Prostate gland (tissue), 2 donors: ENCODE measurements at places on chromosomes 6 and 20.

- no peak for DNase-seq
These were observed 12.7 kb upstream of the EFHC1 start for GRCh38 chr6:52407467-52407866.

DNA sequence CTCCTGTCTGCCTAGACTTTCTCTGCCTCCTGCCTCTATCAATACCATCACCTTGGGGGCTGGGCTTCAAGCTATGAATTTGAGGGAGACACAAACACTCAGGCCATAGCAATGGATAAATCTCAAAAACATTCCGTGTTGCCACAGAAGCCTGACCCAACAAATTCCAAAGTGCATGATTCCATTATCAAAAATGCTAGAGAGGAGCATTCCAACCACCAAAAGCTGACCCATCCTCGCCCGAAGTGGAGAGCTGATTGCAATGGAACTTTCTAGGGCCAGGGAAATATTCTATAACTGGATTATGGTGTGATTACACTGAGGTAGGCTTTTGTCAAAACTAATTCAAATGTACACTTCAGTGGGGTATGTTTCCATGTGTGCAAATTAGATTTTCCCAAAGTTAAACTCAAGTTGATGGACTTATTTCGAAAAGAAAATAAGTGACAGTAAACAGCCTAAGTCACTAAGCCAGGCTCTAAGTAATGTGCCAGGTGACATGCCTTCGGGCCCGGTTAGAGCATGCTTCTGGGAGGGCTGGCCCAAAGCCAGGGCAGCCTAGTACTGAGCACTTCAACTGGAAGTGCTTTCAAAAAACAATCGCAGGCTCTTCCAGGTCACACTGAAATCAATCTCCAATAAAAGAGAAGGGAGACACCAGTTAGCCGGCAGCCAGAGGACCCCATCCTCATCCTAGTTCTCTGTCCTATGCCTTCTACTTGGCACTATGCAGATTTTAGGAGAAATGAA is 142.3 kb downstream of the TBXT start:
- no peak for DNase-seq

DNA sequence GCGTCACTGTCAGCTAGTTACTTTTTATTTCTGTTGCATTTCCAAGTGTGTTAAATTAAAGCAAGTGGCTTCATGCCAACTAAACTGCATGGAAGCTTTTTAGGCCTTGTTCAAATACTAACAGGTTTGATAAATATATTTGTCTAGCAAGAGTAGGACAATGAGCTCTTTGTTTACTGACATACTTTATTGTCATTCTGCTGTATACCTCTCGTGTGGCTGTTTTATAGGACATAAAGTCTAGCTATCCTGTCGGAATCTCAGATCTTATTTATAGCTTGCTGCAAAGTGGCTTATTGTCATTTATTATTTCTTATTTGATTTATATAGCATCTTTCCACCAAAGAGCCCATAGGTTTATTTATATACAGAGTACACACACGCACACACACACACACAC is 711.1 kb downstream of the KIF16B start:
- DNase-seq: no peak

- no peak for DNase-seq
These were observed 272.5 kb downstream of the CLIC5 start for GRCh38 chr6:45743028-45743615.

DNA sequence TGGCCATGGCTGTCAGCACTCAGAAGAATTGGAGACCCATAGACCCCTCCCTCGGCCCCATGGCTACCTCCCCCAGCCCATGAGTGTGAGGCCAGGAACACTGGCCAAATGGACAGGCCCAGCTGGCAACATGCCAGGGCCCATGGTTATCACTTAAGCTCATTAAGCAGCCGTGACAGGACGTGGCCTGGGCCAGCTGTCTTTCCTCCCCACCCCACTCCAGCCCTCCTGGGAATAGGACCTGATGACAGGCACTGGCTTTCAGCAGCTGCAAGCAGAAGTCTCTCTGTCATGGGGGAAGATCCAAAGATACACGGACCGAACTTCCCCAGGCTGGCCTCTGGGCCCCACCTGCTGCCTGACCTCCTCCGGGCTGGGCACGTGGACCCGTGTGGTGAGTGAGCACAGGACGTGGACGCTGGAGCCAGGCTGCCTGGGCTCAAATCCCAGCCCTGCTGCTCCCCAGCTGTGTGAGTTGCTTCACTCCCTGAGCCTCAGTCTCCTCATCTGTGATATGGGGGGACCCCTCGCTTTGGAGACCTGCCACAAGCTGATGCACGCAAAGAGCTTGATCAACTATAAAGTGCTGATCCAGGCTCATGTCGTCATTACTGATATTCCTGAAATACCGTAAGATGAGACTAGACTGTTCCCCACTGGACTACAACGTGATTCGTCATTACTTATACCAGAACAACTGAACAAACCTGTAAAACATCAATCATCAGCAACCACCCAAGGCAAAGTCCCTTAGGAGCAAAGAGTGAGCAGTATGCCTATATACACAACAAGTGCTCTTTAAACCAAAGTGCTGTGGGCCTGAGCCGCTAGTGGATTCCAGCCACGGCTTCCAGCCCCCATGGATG is 22.0 kb upstream of the VSTM2L start:
- no peak for DNase-seq
